ENCODE measurements at places on chromosomes 3 and 15. TPM values are rescaled to one million over a fixed set of nuclear protein-coding genes. Genes with fewer than 3 reads are reported as not detected.

The PPARG gene
- polyA plus RNA-seq = 3.2 TPM

The SLC27A2 gene
- 0.12 TPM for polyA plus RNA-seq

The HEG1 gene
- polyA plus RNA-seq = 43.4 TPM

The SPPL2A gene
- 46.5 TPM for polyA plus RNA-seq

The RPUSD2 gene
- polyA plus RNA-seq = 11.3 TPM

The EPHA3 gene
- 29.8 TPM for polyA plus RNA-seq

The USP19 gene
- polyA plus RNA-seq = 38.0 TPM

The PDZRN3 gene
- 65.3 TPM for polyA plus RNA-seq

The PPP1R14D gene
- polyA plus RNA-seq = not detected

The TTC21A gene
- 2.1 TPM for polyA plus RNA-seq

The DGKG gene
- polyA plus RNA-seq = 2.0 TPM

The MCF2L2 gene
- 0.24 TPM for polyA plus RNA-seq

The ADAMTS9 gene
- 92.4 TPM for polyA plus RNA-seq

The KNL1 gene
- polyA plus RNA-seq = 11.8 TPM

The POLQ gene
- polyA plus RNA-seq = 3.4 TPM

The KNG1 gene
- 0.05 TPM for polyA plus RNA-seq

The SLC28A1 gene
- polyA plus RNA-seq = 1.5 TPM

The FMN1 gene
- polyA plus RNA-seq = 0.50 TPM

The SNX22 gene
- 0.72 TPM for polyA plus RNA-seq

The CFAP92 gene
- polyA plus RNA-seq = 0.56 TPM

The VPS33B gene
- polyA plus RNA-seq = 11.2 TPM

The KCNMB2 gene
- 17.2 TPM for polyA plus RNA-seq

The TEX55 gene
- not detected for polyA plus RNA-seq

The HDC gene
- 0.53 TPM for polyA plus RNA-seq

The THSD4 gene
- 32.3 TPM for polyA plus RNA-seq

The CPN2 gene
- 0.06 TPM for polyA plus RNA-seq

The FBXO40 gene
- polyA plus RNA-seq = 2.7 TPM

The C2CD4A gene
- polyA plus RNA-seq = 0.12 TPM

The RBPMS2 gene
- 4.1 TPM for polyA plus RNA-seq

The CLDN16 gene
- polyA plus RNA-seq = 0.16 TPM

The ZNF717 gene
- polyA plus RNA-seq = 6.6 TPM

The NR1I2 gene
- polyA plus RNA-seq = 0.38 TPM

The ZNF662 gene
- 14.8 TPM for polyA plus RNA-seq

The FAM107A gene
- polyA plus RNA-seq = 0.53 TPM

The ECE2 gene
- not detected for polyA plus RNA-seq

The NPAP1 gene
- 0.08 TPM for polyA plus RNA-seq

The UBAP1L gene
- polyA plus RNA-seq = 7.2 TPM

The BSN gene
- 0.62 TPM for polyA plus RNA-seq

The SCG5 gene
- 24.7 TPM for polyA plus RNA-seq

The GHSR gene
- not detected for polyA plus RNA-seq

The CRYGS gene
- polyA plus RNA-seq = 4.0 TPM
